Stimulated activated CD4-positive, alpha-beta T cell treated with anti-CD3 and anti-CD28 coated beads, TNF-alpha, amount 100 ng/mL, for 24 hours (primary cell): ENCODE measurements at places on chromosomes 3 and 15.

DNA sequence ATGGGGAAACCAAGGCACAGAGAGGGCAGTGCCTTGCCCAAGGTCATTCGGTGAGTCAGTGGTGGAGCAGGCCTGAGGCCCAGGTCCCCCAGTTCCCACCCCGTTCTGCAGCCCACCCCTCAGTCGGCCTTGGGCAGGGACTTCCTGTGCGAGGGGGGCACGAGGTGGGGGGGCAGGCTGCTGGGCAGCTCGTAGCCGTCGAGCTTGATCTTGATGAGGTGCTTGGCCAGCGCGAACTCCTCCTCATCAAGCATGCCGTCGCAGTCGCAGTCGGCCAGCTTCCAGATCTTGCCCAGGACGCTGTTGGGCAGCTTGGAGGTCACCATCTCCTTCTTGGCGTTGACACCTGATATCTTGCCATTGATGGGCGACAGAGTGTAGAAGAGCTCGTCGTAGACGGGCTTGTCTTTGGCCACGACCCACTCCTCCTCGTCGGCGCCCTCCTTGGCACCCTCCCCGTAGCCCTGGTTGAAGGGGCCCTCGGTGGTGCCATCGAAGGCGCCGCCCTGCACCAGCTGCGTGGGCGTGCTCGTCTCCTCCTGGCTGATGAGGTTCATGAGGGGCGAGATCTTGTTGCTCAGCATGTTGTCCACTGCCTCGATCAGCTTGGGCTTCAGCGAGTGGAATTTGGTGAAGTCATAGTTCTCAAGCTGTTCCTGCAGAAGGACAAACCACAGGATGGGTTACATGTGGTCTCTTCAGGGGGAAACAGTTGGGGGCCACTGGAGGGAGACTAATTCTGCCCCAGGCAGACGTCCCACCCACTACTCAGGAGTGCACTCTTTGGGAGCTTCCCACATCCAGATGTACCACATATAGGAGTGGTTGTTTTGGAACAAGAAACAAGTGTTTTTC lies 6.9 kb upstream of the SPTBN5 start:
- no peak for DNase-seq

- no peak for DNase-seq
Observed at GRCh38 chr15:60010858-60011257, 6.7 kb downstream of the FOXB1 start.

DNA sequence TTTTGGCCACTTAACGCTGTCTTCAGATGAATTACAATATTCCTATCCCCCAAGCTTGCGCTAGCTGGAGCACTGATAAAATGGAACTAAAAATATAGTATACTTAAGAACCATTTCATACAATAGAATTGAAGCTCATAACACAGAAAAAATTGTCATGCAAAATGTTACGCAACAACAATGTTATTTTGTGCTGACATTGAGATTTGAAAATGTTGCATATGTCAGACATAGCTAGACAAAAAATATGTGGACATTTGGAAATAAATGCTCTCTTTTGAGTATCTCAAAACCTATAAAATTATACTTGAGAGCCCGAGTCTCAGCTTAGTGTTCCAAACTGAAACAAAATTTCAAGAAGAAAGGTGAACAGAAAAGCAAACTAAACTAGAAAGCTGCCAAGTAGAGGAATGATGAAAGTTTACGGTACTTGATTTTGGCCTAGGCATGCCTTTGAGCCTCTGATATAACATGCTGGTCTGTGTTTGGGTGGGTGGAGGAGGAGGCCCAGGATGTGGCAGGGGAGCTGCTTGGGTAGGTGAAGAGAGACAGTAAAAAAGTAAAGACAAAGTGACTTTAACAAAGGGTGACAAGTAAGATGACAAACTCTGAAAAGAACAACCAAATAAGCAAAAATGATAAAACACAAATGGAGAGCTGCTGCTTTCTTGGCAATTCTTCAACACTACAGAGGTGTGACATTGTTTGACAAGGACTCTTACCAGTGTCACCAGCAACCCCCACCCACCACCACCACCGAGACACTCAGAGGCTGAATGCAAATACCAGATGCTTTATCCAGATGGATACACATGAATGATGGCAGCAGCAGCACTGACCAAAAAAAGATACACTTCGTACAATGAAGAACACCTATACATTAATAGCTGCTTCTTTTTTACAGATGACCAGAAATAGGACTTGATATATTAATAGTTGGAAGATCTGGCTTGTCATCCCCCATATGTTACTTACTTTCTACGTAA lies 129.3 kb upstream of the FEZF2 start:
- DNase-seq, result no peak

- no peak for DNase-seq
Observed at GRCh38 chr3:26719134-26719533, 96.6 kb downstream of the LRRC3B start.

DNA sequence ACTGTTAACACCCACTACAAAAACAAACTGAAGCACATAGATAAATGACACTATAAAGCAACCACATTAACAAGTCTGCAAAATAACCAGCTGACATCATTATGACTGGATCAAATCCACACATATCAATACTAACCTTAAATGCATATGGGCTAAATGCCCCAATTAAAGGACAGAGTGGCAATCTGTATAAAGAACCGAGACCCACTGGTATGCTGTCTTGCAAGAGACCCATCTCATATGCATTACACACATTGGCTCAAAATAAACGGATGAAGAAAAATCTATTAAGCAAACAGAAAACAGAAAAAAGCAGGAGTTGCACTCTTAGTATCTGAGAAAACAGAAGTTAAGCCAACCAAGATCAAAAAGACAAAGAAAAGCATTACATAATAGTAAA lies 1375.4 kb downstream of the ZPLD1 start:
- DNase-seq, result no peak
